Right kidney (tissue), 9 donors: ENCODE measurements at places on chromosomes 3 and 15.

DNA sequence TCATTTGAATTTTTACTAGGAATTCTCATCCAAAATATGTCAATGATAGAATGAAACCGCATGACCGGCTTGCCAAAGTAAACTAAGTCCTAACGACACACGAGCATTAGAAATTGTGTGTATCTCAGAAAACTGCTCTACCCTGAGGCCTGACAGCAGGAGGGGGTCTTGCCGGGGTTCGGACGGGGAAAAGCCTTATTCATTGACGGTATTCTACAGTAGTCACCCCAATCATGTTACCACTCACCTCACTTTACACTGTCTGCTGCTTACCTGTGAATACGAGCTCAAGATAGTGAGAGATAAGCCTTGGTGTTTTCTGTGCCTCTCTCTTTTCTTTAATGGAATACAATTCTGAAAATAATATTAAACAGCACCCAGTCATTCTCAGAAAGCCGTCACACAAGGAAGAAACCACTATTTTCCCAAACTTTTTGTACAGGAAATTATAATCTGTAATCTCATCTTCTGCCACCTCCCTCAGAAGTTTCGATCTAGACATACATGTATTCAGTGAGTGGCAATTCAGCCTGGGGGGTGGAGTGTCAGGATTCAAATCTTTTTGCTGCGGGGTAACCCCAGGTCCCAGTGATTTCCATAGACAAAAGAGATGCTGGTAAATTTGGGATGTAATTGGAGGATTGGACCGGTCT lies 492 bp upstream of the FAM43A start:
- DNase-seq: no peak

GRCh38 chr3:85592256-85592655 lies 633.5 kb downstream of the CADM2 start:
- DNase-seq: no peak

DNA sequence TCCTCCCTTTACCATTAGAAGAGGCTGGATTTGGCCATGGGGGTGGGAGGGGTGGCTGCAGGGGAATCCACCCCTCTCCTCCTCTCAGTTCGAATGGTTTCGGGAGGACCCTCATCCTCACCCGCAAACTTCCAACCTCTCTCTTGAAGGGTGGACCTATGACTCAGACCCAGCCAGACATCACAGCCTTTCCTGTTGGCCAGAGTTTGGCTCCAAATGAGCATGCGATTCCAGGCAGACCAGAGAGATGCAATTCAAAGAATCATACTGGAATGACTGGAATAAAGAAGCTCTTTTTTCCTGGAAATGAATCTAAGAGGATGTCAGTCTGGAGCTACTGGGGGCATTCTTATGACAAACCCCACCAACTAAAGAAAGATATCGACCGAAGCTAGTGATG lies 516.7 kb upstream of the MDFIC2 start:
- DNase-seq: no peak

DNA sequence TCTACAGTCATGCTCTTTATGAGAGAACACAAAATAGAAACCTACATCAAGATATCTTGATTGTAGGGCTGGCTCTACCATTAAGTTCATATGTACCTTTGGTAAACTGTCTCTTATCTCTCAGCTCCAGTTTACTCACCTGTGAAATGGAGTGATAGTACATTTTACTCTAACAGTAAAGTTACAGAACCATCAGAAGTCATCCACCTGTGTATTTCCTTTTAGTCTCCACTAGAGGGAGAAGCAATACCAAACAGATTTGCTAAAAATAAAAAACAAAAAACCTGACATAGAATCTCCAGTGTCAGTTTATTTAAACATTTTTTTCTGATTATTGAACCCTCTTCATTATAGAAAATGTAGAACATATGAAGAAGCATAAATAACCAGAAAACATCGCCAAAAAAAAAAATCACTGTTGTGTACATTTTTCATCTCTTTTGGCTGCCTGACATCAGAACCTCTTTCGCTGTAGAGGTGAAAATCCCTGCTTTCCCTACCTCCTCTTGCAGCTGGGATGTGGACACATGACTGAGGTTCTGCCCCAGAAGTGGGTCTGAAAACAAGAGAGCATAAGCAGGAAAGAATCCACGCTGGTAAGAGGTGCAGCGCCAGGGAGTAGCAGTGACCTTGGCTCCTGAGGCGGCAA lies 48.7 kb upstream of the WDR72 start:
- DNase-seq: no peak

- DNase-seq: no peak
Observed at GRCh38 chr3:65833761-65834505, 204.8 kb downstream of the MAGI1 start.

GRCh38 chr15:80343554-80343992 lies 60.6 kb upstream of the ARNT2 start:
- peak; percentile 42 for DNase-seq

GRCh38 chr3:168425936-168426595 lies 330.3 kb upstream of the GOLIM4 start:
- DNase-seq: no peak

DNA sequence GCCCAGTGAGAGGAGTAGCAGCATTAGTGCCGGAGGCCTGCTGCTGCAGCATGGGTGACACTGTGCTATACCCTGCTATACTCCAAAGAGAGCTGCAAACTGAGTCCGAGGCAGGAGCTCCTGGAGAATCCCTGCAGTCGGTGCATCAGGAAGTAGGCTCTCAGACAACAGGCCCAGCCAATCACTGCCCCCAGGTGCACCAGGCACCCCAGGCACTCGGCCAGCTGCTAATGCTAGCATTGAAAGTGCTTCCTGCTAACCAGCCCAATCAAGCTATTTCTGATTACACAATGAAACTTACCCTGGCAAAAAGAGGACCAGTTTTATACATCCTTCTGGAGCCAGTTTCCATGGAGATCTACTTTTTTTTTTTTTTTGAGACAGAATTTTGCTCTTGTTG lies 45.6 kb upstream of the IREB2 start:
- no peak for DNase-seq

DNA sequence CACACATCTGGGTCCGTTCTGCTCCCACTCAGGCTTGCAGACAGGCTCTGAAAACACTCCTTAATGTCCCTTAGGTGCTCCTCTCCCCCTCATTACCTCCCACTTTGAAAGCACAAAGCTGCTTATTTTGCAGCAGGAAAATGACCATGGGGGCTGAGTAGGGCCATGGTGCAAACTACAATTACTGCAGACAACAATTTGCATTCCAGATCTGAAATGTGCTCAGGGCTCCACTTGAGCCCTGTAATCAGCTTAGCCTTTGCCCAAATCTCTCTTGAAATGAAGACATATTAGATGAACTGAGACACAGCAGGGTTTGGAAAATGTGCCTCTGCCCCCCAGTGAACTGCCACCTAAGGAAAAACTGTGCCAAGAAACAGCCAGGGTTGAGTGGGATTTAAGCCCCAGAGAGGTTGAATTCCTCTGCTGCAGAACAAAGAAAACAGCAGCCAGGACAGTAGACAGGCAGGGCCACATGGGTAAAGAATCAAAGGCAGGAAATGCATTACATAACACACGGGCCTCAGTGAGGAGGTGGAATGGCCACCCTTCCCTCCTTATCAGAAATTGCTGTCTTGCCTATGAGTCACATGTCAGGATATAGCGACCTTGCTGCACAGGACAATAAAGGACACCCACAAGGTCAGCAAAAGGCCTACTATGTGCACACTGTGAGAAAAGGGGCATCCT lies 126.8 kb upstream of the ARHGEF3 start:
- no peak for DNase-seq

DNA sequence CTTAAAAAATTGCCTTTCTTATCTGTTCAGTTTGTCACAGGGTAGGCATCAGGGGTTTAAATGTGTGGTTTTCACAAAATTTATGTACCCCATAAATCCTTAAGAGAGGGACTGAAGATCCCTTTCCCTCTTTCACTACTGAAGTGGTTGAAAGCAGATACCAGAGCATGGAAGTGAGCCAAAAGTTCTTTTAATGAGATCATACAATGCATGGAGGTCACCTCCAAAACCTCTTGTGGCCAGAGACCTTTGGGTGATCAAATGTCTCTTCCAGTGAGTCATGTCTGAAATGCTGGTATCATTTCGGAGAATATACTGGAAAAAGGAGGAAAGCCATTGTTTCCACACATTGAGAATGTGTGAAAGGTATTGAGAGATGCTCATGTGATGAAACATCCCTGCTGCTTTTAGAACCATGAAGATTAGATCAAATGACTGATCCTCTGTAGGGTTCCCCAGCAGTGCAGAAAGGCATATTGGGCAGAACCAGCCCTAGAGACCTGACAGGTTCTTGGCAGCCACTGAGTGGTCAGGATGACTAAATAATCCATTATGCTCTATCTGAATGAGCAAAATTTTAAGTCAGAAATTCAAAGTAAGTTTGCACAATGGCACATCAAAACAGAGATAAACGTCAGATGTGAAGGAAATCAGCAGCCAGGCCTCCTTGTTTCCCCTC lies 165.8 kb upstream of the SLC2A2 start:
- no peak for DNase-seq

GRCh38 chr3:107241217-107241616 lies 136.0 kb upstream of the CCDC54 start:
- peak; percentile 48 for DNase-seq

DNA sequence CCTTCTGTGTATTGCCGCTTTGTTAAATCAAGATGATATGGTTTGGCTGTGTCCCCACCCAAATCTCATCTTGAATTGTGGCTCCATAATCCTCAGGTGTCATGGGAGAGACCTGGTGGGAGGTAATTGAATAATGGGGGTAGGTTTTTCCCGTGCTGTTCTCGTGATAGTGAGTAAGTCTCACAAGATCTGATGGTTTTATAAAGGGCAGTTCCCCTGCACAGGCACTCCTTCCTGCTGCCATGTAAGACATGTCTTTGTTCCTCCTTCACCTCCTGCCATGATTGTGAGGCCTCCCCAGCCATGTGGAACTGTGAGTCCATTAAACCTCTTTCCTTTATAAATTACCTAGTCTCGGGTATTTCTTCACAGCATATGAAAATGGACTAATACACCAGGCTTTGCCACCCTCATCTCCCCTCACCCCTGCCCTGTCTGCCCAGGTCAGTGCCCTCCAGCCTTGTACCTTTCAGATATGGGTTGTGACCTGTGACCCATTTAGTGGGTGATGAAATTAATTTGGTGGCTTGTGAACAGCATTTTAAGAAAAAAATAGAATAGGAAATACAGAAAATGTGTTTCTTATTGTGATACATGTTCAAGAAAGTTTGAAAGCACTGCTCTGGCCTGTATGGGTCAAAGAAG lies 56.1 kb upstream of the MCF2L2 start:
- DNase-seq: no peak

- DNase-seq: no peak
Observed at GRCh38 chr3:39569095-39569494, 101.6 kb downstream of the MOBP start.

DNA sequence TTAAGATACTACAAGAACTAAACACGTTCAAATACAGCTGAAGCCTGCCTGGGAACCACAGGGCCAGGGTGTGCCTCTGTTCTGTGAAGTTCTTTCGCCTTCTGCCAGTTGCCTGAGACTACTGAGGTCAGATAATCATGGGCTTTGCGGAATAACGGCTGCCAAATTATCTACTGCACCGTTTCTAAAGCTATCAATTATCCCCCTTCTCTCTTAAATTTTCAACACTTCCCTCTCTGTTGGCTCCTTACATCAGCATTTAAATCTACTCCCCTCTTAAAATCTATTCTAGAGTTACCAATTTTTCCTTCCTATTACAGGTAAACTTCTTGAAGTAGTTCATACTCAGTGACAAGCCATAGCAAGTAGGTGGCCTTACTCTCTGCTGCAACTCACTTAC lies 6.2 kb upstream of the NEO1 start:
- no peak for DNase-seq
